Activated CD8-positive, alpha-beta memory T cell treated with anti-CD3 and anti-CD28 coated beads for 48 hours (primary cell): ENCODE measurements at places on chromosomes 1 and 21.

DNA sequence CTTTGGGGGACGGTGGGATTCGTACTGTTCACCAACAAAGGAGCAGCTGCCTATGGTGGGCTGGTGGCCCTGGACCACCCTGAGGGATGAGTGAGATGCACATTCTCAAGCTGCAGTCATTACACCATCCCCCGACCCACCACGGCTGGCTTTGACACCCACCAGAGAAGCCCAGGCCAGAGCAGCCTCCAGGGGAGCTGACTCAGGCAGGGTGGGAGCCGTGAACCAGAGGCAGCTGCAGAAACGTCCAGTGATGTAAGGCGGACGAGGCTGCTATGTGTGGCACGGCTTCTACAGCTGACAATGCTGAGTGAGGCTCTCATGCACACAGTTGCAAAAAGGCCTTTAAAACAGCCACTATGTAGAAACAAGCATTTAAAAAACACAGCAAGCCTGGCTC is 40.1 kb downstream of the CHAF1B start:
- no peak for DNase-seq

- DNase-seq = no peak
Observed at GRCh38 chr1:9263276-9263855, 28.8 kb downstream of the H6PD start.

DNA sequence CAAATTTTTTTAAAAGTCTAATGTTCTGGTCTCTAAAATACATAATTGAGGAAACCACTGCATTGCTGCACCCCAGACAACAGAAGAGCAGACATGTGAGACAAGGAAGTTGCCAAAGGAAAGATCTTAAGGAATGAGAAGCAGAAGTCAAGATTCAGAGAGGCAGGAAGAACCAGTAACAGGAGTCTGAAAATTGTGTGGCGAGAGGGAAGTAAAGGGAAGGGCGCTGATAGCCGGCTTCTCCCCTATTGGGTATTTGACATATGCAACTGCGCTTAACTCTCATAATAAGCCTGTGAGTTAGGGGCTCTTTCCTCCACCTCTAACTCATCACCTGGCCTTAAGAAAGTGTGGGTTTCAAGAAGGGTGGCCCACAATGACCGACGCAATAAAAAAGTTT is 21.9 kb upstream of the KIF14 start:
- DNase-seq = no peak

DNA sequence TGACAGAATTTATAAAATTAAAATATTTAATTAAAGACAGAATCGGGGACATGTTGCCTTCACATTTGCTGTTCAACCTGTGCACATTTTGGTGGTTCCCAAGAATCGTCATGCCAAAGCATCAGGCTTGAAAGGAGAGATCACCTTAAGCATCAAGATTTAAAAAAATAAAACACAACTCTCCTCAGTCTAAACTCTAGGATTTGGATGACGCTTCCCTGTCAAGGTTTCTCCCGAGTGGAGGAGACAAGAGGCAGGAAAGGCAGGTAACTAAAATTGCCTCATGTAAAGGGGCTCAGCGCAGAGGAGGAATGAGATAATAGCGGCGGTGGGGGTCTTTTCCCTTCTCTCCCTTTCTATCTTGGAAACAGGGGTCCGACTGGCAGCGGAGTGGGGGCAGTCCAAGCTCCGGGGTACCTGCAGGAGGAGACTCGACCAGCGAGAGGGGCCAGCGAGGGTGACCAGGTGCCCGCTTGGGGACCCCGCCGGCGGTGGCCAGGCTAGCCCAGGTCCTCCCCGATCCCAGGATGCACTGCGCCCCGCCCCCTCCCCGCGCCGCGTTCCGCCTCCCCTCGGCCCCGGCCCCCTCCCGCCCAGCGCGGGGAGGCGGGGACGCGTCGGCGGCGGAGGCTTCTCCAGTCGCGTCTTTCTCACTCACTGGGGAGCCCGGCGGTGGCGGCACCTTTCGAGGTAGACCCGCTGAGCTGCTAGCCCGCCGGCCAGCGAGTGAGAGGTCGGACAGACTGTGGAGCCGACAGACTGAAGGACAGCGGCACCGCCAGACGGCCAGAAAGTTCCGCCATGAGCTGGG is at the start of gene FNBP1L:
FNBP1L (plus strand) TSS at position 638 of the 811 bp plus-strand sequence; CDS start at position 802, 164 bp downstream.
- DNase-seq = peak; percentile 10

DNA sequence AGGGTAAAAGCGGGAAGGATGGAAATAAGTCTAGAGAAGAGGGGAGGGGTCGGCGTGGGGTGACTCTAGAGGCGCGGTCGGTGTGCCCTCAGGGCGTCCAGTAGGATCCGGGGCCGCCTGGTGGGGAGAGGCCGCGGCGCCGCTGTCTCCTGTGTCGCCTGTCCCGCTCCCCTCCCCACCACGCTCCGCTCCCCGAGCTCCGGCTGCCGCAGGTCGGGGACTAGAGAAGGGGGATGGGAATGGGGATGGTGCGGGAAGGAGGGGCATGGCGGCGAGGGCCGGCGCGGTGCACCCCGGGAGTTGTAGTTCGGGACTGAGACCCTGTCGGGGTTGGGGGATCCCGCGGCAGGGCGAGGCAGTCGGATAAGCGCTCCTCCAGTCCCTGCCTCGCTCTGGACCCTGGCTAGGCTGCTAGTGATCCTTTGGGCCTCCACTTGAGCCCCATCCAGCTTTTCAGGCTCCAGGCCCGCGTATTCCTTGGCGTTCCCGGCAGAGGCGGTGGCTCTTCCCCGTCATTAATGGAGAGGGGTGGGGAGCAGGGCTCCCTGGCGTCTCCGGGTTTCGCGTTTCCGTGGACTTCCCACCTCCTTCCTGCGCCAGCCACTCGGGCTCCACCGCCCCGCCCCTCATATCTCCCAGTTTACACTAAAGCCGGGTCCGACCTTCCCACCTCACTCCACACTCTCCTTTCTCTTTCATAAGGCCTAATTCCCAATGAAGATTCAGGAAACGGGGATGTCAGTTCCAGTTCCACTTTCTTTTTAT is at the start of gene ENTREP3:
ENTREP3 (minus strand) TSS at position 241 of the 765 bp plus-strand sequence. CDS start 606 bp downstream, outside the sequence.
- peak; percentile 68 for DNase-seq

- no peak for DNase-seq
Observed at GRCh38 chr1:87950369-87950768, 621.7 kb downstream of the LMO4 start.

DNA sequence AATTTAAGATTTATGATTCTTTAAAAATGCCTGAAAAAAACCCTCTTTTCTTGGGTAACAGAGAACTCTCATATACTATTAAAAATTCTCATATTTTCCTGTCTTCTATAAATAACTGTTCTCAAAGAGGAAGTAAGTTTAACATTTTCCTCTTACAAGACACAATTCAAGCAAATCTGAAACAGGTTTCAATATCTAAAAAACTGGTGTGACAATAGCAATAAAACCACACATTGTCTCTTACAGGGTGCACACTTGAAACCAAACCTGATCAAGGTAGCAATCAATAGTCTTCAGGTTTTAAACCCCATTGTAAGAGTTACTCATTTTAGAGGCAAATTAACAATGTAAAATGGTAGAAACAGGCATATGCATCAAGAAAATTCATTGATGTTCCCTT is 28.0 kb downstream of the FUBP1 start:
- DNase-seq = no peak

- DNase-seq = no peak
Observed at GRCh38 chr1:184971522-184972265, 2.6 kb downstream of the NIBAN1 start.

- DNase-seq = no peak
Observed at GRCh38 chr1:199546323-199546722, 481.2 kb upstream of the NR5A2 start.

GRCh38 chr1:210980082-210980481 is 153.9 kb downstream of the KCNH1 start:
- no peak for DNase-seq

DNA sequence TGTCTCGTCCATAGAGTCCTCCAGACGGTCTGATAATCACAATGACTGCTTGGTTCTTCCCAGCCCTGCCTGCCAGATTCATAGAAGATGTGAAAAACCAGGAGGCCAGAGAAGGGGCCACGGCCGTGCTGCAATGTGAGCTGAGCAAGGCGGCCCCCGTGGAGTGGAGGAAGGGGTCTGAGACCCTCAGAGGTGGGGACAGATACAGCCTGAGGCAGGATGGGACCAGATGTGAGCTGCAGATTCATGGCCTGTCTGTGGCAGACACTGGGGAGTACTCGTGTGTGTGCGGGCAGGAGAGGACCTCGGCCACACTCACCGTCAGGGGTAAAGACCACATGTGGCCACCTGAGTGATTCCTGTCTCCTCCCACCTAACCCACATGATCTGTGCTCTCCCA is 86.9 kb downstream of the OBSCN start:
- no peak for DNase-seq

DNA sequence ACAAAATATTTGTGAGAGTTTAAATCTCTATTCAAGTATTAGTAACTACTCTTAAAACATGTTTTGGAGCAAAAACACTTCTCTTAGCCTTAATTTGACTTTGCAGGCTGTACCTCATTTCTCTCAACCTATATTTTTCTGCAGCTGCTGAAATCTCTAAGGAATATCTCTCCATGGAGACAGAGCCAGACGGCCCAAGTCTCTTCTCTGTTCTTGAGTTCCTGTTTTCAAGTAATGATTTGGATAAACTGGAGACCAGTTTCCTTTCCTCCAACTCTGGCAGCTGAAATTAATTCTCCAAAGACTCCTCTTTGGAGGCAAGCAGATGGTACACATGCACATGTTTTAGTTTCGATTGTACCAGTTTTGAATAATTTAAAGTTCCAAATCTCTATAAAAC is 659.7 kb upstream of the NEGR1 start:
- no peak for DNase-seq

- no peak for DNase-seq
Observed at GRCh38 chr1:236351875-236352573, 42.1 kb upstream of the EDARADD start.

DNA sequence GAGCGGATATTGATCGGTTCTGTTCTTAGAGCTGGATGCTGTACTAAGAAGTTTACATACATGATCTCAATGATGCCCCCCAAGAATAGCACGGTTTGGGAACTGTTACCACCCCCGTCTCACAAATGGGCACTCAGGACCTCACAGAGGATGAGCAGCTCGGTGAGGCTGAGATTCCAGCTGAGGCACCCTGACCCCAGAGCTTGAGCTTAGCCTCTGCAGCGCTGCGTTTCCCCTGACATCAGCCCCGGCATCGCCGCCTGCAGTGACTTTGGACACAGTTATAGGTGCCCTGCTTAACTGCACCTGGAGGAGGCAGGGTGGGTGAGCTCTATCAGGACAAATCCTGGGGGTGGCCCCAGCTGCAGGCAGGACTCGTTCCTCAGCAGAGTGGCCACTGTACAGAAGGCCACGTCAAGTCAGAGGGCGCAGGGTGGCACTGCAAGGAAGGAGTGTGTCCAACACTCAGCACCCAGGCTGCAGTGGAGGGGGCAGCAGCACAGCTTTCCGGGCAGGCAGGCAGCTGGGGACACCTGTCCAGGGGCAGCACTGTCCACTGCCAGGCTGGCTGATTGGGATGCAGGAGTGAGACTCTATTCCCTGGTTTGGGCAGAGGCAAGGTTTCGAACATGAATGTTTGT is 65.8 kb upstream of the ABCG1 start:
- no peak for DNase-seq

DNA sequence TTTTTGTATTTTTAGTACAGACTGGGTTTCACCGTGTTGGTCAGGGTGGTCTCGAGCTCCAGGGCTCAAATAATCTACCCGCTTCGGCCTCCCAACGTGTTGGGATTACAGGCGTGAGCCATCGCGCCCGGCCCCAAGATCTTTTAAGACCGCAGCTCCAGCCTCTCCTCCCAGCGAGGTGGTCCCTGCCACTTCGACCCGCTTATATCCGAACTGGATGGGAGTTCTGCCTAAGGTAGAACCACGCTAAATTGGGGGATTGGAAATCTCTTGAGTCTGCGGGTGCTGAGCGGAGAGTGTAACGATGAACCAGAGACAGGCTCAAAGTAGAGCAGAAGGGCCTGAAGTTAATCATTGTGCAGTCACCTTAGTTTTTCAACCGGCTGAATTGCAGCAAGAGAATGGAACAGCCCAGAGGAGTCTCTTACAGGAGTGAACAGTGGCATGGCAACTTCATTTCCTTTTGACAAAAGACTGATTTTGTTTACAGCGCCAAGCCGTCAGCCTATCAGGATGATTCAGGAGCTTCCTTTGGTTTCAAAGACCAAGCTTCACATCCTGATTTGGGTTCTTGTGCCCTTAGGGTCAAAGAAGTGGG is 726 bp upstream of the CYB5R1 start:
- DNase-seq = no peak

GRCh38 chr1:61645476-61645875 is 79.5 kb downstream of the TM2D1 start:
- no peak for DNase-seq

DNA sequence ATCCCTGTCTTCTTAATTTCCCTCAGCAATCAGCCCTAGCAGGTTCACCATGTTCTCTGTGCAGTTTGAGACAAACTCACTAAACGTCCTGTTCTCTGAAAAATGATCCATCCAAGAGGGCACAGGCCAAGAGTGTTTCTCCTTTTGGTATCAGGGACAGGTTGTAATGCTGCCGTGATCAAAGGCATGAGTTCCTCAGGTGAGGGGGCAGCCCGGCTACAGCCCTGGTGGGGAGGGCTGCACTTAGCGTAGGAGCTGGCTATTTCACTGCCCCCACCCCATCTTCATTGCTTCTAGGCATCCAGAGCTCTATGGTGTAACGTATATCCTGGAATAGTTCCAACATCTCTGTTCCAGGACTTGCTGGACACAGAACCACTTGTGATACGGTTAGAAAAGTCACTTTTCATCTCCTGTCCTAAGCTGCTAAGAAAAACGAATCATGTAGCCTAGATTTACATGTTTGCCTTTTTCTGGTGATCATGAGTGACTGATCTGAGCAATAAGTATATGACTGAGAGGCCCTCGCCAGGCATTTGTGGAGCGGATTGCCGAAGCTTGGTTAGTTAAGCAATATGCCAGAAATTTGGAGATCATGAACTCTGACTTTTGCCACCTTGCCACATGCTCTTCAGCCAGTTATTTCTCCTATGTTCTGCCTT is 41.1 kb upstream of the SRP9 start:
- no peak for DNase-seq
